Stimulated activated CD8-positive, alpha-beta memory T cell treated with anti-CD3 and anti-CD28 coated beads, Interleukin-4, amount 100 ng/mL, for 1 hour (primary cell): ENCODE measurements at places on chromosomes 11 and 22.
A peak's percentile ranks its signal among the peaks of the same experiment; 100 is the strongest.

- DNase-seq = no peak
Observed at GRCh38 chr11:30316237-30316636, 6.7 kb upstream of the ARL14EP start.

DNA sequence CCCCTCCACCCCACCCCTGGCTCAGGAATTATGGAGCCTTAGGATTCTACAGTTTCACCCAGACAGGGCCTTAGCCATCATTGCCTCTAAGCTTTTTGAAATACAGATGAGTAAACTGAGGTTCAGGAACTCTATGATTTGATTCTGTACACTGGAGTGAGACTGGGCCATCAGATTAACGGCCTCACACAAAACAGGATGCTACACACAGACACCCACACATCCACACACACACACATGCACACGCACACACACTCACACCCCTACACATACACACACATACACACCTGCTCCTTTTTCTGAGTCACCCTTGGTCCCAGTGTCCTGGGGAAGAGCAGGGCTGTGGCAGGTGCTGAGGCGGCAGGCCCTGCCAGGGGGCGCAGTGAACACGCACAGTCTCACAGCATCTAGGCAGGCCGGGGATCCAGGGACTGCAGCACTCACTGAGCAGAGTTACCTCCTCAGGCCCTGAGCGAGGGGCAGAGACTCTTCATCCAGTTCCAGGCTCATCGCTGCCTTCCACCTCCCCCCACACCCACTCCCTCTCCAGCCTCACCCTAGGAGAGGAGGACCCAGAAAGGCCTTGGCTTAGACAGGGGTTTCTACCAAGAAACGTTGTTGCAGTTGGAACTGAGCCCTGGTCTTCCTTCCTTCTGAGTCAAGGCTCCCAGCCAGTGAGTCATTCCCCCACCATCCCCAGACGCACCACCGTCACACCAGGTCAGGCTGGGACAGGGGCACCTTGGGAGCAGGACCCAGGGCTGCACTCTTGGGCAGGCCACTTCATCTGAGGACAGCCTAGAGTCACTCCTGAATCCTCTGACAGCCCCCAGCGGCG is 89.8 kb upstream of the PARVA start:
- DNase-seq = no peak

GRCh38 chr11:62501432-62501891 is 45.1 kb downstream of the AHNAK start:
- no peak for DNase-seq

- no peak for DNase-seq
Observed at GRCh38 chr22:28894807-28895206, 11.4 kb downstream of the ZNRF3 start.

DNA sequence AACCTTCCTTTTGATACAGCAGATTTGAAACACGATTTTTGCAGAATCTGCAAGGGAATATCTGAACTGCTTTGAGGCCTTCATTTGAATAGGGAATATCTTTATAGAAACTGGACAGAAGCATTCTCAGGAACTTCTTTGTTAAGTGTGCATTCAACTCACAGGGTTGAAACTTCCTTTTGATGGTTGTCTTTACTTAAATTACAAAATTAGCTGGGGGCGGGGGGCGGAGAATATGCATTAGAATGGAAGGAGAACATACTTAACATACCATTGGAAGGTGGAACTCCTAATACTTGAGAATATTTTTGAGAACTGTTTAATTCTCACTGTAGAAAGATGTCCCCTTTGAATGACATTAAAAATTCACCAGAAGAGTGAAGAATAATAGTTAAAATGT is 104.4 kb downstream of the TRIM51G start:
- no peak for DNase-seq

- no peak for DNase-seq
Observed at GRCh38 chr11:472272-472671, 22.2 kb downstream of the PTDSS2 start.

DNA sequence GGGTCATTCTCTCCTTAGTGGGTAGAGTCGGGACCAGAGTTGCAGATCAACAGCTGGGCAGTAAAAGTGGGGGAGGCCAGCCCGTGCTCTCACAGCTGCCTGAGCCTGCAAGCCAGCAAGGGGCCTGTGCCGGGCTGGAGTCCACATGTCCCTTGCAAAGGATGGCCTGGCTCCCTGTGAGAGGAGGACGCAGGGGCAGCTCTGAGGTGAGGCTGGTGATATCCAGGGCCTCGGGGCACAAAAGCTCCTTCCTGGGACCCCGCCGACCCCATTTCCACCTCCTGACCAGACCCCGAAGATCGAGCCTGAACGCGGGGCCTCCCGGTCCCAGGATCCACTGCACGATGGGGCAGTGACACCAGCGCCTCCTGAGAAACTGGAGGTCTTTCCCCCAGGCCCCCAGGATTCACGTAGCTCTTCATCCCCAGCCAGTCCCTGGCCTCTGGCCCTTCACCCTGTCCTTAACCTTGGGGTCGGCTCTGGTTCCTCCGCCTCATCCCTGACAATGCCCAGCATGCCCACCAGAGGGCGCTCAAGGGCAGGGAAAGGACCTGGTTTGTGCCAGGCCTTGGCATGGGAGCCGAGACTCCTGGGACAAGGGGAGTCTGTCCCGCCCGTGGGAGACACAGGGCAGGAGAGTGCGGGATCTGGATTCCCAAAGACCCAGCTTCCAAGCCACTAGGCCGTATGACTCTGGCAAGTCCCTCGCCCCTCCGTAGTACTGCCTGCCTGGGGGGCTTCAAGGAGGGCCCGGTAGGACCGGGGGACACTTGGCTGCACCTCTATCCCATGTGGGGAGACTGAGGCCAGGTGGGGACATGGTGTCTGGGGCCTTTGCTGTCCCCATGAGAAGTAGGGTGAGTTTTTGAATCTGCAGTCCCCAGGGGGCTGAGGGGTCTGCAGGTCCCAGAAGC is 17.8 kb upstream of the WNT7B start:
- DNase-seq = peak; percentile 70

DNA sequence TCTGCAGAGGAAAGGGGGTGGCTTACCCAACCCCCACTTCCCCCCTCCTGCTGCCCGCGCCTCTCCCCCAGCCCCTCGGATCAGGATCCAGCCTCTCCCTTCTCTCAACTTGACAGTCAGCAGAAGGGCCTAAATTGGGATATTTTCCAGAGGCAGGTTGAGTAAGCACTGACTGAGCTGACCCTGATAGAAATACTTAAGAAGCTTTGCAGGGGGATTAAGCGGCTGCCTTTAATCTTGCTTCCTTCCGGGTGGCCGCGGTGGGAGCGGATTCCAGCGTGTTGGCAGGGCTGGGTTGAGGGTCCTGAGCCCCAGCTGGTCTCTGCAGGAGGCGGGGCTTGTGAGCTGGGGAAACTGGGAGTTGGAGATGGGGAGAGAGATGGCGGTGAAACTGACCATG is 445.2 kb downstream of the NTM start:
- no peak for DNase-seq

- peak; percentile 22 for DNase-seq
Observed at GRCh38 chr11:75562048-75562835, at the start of gene SERPINH1. TSS of gene SERPINH1 (plus strand) at chr11:75562253. CDS start at chr11:75566350, 4,097 bp downstream.

DNA sequence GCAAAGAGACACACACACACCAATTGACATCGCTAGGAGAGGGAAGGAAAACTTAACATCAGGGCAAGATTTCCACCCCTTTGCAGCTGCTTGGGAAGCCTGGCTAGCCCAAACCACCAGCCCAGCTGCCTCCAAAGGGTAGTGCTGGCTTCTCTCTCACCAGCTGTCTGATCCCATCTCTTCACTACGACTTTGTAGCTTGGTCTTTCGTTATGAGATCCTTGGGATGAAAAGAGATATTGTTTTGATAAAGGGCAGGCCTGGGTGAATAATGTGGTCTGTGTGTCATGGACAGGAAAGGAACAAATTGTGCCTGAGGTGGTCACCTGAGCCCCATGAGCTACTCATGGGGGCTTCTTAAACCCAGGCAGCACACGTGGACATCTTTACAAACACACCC is 101.9 kb downstream of the ARL14EP start:
- DNase-seq = no peak

DNA sequence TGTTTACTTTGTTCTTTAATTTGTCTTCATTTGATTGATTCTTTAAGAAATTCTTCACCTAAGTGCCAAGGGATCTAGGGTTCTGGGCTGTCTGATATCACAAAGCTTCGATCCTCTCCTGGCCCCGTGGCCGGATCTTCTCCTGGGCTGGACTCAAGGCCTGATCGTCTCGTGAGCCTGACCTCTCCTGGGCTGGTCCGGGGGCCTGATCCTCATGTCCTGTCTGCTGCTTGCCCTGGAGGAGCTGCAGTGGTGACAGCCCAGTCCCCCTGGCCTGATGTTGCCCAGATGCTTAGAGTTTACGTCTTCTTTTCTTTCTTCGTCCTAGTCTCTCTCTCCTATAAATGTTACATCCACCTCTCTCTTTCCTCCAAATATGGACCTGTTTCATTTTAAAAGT is 3.3 kb downstream of the NADSYN1 start:
- no peak for DNase-seq

GRCh38 chr11:45523760-45524159 is 141.7 kb downstream of the CHST1 start:
- DNase-seq = no peak

DNA sequence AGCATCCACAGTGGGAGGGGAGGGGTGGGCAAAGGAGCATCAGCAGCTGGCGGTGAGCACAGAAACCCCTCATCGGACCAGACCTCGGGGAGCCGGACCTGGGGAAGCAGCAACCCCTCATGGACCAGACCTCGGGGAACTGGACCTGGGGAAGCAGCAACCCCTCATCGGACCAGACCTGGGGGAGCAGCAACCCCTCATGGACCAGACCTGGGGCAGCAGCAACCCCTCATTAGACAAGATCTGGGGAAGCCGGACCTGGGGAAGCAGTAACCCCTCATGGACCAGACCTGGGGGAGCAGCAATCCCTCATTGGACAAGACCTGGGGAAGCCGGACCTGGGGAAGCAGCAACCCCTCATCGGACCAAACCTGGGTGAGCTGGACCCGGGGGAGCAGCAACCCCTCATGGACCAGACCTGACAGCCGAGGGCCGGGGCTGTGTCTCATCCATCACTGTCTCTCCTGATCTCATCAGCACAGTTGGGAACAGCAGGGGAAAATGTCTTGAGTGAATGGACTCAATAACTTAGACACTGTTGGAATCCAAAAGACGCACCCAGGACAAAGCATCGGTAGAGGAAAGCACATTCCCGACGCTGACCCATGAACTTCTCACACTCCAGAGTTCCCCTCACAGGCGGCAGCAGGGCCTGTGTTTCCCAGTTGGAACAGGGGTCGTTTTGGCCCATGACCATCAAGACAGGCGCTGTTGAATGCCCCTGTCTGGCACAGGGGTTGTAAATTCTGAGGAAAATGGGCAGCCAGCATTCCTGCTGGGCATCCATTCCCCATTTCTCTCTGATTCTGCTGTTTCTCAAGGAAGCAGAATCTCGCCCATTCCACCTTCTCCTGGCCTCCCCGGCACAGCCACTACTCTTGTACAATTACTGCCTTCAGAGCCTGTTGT is 1494.6 kb downstream of the TBC1D22A start:
- no peak for DNase-seq

DNA sequence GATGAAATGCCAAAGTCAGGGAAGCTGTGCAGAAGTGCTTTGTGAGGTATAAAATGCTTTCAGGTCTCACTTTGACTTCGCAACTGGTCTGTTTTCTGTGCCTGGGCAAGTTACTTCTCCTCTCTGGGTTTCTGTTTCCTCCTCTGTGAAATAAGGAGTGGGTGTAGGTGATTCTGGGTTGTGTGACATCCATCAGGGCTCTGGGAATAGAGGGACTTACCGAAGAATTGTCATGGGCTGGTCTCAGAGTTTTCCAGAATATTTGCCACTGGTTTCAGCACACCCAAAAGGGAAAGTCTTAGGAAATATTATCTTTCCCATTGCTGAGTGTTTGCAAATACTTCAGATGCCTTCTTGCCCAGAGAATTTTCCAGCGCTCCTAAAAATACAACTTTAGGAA is 118.4 kb downstream of the KIAA1671 start:
- DNase-seq = no peak

DNA sequence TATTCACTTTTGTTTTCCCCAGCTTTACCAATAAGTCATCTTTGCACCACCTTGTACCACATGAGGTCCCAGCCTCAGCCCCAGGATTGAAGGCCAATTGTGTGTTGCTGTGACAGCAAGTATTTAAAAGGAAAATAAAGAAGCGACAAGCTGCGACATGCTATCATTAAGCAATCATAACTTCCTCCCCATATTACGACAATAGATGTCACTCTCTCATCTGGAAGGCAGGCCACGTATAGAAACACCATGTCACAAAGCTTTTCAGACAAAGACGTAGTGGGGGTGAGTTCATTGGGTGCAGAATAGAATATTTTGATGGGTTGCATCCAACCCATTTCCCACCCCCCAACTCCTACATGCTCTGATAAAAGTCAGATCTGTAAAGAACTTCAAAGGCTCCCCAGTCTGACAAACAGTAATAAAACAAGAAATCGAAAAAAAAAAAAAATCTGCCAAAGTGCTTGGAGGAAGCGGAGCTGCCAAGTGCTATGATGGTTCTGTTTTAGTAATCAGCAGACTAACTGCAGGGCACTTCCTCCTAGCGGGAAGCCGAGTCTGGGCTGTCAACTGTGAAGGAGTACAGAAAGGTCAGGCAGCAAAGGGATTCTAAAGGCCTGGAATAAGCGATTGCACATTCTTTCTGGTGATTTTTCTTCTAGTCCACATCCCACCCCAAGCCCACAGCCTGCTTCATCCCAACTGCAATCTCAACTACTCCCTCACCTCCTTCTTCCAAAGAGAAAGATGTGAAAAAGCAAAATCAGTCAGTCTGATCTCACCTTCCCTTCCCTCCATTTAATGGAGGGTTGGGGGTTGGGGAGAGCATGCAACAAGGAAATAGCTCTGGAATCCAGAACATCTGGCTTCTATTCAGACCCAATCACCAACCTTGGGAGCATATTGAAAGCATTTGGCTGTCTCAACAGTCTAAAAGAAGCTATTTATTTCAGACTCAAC is 131.4 kb upstream of the UBASH3B start:
- DNase-seq = no peak

- no peak for DNase-seq
Observed at GRCh38 chr22:28608546-28608945, 71.1 kb downstream of the TTC28 start.

DNA sequence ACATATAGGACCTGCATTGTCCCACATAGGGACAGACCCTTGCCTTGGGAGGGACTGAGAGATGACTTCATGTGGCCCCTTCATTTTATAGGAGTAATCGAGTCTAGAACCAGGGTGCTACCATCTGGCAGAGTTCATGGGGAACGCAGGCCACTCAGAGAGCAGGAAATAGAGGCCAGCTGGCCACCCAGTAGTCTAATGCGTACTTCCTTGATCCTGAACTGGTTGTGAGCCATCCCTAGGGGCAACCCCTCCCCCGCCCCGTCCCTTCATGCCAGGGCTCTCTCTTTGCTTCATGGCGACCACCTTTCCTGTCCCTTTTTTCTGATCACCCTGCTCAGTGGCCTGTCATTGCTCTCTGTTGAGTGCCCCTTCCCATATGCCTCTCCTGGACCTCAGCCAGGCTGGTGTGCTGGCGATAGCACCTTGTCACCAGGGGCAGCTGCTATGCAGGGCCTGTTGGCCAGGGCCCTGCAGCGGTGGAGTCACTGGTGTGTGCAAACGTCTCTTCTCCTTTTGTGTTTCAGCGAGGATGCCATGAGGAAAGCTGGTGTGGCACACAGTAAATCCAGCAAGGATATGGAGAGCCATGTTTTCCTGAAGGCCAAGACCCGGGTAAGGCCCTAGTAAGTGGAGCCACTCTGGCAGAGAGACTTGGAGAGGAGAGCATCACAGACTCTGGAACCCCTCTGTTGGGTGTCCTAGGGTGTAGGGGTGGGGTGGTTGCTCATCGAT is 29.3 kb downstream of the MED15 start:
- DNase-seq = no peak
